IMR-90 (cell line): ENCODE measurements at places on chromosomes 4 and X.
A peak's percentile ranks its signal among the peaks of the same experiment; 100 is the strongest.

- DNase-seq, result no peak
Measured at GRCh38 chr4:108047199-108047598, 57.5 kb downstream of the HADH start.

DNA sequence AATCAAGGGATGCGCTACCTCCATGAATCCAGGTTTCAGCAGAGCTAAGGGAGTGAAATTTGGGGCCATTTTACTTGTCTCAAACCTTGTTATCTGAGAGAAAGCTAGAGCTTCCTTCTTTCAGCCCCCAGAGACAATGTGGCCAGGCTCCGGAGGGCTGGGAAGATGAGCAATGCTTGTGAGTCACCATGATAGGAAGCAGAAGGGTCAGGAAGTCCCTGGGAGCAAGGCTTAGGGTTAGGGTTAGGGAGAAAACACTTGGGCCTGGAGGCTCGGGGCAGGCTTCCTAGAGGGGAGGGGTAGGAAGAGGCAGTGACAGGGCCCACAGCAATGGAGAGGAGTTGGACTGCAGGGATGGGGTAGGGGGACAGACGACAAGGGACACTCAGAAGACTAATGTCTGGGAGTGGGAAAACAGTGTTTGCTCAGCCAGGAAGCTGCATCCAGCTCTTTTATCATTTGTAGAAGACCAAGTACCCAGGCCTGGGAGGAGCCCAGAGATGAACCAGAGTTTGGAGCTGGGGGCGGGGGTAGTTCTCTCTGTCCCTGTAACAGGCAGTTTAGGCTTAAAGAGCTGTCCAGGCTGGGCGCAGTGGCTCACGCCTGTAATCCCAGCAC is 16.4 kb upstream of the PORCN start:
- DNase-seq, result peak; percentile 35

- DNase-seq, result no peak
Measured at GRCh38 chr4:102541697-102542096, 40.5 kb downstream of the NFKB1 start.

GRCh38 chr4:48237996-48238645 is 31.5 kb downstream of the TEC start:
- DNase-seq, result peak; percentile 15

GRCh38 chr4:144591401-144591800 is 54.6 kb upstream of the HHIP start:
- peak; percentile 89 for DNase-seq

- no peak for DNase-seq
Measured at GRCh38 chr4:78220283-78220682, 163.2 kb downstream of the FRAS1 start.

- DNase-seq, result no peak
Measured at GRCh38 chr4:6465955-6466354, 6.5 kb downstream of the PPP2R2C start.

DNA sequence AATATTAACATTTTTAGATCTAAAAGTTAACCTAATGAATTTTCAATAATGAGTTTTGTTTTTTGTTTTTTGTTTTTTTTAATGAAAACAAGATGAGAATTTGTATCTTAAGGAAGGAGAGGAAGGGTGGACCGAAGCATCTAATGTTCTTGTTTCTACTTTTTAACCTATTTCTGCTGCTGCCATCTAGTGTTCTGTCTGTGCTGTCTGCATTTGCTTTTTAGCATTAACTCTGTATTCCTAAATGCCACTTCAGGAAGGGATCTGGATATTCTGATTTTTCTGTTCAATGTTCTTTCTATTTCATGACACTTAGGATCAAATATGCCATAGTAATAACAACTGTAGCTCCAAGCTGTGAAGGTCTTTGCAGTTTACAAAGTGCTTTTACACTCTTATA is 161.7 kb downstream of the BRWD3 start:
- no peak for DNase-seq

GRCh38 chr4:13263967-13264525 is 220.1 kb downstream of the RAB28 start:
- DNase-seq, result no peak

DNA sequence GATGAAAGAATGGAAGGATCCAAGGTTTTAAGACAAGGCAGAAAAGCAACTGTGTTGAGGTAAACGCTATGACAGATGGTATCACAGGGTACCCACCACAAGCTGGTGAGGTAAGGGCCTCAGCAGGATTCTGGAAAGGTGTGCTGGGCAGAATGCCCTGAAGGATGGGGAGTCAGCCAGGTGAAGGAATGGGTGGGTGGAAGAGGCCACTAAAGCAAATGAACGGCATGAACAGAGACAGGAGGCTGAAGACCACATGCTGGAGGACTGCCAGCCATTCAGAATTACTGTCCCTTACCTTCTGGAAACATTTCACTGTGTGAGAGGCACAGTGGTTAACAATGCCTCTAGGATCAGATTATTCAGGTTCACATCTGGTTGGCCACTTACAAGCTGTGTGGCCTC is 23.6 kb downstream of the GPRIN3 start:
- DNase-seq, result no peak

DNA sequence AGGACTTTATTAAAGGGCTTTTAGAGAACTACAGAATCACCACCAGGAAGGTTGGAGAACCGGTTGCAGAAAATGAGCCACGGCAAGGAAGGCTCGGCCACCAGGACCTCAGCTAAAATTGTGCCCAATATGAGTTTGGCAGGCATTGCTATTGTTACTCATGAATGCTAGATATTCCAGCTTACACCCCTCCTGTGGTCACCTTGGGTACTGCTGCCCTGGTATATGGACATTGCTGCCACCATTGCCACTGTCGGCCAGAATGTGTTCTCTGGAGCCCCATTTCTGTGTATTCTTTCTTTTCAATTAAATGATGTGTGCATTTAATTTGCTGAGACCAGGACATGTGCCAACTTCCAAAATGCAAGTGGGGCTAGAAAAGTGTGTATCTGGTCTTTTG is 626.7 kb upstream of the BOD1L1 start:
- DNase-seq, result peak; percentile 6

DNA sequence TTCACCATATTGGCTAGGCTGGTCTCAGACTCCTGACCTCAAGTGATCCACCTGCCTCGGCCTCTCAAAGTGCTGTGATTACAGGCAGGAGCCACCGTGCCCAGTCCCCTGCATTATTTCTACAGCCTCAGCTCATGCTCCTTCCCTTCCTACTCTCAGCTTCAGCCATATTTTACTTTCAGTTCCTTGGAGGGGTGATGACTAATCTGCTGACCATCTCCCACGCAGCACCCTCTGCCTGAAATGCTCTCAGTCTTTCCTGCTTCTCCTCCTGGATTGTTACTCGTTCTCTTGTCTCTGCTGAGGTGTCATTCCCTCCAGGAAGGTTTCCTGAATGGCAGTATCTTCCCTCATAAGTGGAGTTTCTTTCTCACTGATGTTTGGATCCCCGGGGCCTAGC is 63.3 kb downstream of the MOSPD2 start:
- DNase-seq, result peak; percentile 81

DNA sequence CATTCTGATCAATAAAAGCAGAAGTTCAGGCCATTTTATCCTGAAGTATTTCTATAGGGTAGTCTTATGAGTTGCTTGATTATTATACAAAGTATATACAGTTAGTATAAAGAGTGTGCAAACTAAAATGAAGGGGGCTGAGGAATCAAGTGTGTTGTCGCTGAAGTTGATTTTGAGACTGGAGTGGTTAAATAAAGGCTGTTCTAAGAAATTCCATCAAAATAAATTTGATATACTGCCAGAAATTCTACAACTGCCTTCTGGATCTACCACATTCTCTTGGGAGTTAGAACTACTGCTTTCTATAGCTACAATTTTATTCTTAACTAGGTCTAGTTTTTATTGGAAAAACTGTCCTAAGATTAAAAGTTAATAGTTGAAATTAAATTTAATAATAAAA is 12.4 kb downstream of the EDNRA start:
- no peak for DNase-seq

DNA sequence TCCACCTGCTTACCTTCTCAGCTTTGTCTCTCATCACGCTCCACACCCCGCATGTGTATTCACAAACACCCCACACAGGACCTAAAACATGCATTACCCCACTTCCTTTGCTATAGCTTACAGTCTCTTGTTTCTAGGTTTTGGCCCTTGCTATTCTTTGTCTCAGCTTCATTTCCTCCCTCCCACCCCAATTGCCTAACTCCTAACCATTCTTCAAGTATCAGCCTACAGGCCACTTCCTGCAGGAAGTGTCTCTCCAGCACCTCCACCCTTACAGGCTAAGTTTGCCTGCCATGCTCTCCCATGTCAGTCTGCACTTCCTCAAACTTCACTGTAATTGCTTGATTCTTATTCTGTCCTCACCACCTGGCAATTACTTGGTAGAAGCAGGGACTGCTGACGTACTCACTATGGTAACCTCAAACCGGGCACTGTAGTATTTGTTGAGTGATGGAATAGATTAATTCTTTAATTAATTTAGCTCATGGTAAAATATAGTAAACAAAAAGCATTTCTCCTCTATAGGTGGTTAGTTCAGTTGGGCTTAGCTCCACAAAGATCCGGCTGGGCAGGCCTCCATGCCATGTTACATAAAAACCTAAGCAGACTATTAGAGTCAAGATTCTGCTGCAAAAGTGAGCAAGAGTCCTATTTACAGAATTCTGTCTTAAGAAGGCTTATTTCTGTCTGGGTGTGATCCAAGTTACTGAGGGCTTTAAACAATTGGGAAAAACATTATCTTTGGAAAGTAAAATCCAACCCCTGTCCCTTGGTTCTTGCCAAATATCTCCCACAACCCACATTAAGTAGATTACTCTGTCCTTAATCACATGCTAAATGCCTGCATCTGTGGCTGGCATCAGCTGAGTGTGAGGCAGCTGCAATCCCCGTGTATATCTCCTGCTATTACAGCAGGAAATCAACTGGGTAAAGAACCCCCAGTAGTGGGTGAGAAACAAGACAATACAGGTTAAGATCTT is 124.7 kb upstream of the CPEB2 start:
- DNase-seq, result no peak

DNA sequence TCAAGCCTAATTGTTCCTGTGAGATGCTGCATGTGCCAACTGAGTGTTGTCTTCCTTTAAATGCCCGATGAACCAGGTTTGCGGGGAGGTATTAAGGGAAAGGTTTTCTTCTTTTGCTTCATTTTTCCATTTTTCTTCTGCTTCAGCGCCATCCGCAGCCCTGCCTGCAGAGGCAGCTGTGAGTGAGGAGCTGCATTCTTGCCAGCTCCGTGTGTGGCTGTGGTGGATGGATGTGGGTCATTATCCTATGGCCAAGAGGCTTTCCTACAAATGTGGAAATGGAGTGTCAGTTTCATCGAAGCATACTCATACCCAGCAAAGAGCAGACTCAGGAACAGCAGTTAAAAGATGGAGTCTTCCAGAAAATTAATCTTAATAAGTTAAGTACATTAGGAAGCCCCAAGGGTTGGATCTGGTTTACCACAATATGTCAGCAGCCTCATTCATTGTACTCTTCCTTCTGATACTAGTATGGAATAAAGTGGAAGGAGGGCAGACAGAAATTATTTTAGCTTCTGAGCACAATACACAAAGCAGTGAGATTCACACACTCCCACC is 37.6 kb downstream of the TNIP3 start:
- no peak for DNase-seq

DNA sequence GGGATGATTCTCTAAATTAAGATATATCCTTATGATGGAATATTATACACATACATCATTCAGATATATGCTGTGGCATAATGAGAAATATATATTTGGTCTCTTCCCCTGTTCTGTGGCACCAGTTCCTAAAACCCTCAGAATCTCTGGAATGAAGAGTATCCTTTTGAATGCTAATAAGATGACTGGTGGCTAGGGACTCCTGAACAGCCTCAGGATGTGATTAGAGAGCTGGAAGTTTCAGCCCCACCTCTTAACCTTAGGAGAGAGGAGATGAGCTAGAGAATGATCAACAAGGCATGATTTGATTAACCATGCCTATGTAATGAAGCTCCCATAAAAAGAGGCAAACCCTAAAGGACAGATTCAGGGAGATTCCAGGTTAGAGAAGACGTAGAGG is 632.0 kb downstream of the IQCM start:
- no peak for DNase-seq

DNA sequence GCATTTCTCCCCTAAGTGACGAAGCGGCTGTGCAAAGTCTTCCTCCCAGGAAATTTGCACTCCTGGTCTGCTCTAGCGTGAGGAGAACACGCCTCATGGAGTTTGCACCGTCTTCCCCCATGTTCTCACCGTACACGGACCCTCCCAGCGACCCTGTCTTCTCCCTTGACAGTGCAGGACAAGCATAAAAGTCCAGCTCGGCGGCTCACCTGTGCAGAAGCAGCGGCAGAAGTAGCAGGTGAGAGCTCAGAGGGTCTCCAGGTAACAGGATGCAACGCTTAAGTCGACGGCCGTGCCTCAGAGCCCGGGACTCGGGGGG is 314 bp downstream of the P2RY8 start:
- no peak for DNase-seq

DNA sequence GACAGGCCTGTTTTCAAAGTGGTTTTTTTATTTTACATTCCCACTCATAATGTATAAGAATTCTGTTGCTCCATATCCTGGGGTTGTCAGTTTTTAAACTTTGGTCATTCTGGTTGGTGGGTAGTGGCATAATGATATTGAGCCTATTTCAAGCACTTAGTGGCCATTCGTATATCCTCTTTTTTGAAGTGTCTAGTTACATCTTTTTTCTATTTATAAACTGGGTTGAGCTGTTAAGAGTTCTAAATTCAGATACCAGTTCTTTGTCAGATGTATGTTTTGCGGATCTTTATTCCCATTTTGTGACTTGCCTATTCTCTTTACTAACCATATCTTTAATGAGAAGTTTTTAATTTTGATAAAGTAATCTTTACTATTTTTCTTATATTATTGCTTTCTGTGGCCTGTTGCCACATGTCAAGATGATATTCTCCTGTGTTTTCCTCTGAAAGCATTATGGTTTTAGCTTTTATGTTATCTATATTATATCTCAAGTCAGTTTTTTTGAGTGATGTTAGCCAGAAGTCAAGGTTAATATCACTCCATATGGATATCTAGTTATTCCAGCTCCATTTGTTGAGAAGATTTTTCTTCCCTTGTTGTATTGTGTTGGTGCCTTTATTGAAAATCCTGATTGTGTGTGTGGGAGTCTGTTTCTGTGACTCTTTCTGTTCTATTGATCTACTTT is 110.9 kb downstream of the FHIP1A start:
- no peak for DNase-seq

- peak; percentile 62 for DNase-seq
Measured at GRCh38 chrX:17595456-17596035, 141.7 kb upstream of the SCML1 start.

DNA sequence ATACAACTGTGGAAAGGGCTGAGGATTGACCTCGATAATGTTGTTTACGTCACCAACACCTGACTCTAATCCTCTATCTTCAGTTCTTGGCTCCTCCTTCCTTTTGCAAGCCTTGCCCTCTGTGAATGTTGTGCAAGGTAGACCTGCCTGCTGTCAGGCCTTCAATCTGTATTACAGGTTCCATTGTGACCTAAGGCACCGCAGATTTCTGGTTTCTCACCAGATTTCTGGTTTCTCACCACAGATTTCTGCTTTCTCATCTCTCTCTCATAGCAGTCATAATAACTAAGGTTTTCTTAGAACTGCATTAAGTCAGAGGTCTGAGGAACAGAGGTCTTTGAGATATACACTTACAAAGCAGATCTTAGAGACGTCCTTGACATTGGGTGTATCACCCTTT is 51.5 kb upstream of the ETNPPL start:
- DNase-seq, result no peak
